ENCODE measurements at places on chromosomes 2 and 18.

DNA sequence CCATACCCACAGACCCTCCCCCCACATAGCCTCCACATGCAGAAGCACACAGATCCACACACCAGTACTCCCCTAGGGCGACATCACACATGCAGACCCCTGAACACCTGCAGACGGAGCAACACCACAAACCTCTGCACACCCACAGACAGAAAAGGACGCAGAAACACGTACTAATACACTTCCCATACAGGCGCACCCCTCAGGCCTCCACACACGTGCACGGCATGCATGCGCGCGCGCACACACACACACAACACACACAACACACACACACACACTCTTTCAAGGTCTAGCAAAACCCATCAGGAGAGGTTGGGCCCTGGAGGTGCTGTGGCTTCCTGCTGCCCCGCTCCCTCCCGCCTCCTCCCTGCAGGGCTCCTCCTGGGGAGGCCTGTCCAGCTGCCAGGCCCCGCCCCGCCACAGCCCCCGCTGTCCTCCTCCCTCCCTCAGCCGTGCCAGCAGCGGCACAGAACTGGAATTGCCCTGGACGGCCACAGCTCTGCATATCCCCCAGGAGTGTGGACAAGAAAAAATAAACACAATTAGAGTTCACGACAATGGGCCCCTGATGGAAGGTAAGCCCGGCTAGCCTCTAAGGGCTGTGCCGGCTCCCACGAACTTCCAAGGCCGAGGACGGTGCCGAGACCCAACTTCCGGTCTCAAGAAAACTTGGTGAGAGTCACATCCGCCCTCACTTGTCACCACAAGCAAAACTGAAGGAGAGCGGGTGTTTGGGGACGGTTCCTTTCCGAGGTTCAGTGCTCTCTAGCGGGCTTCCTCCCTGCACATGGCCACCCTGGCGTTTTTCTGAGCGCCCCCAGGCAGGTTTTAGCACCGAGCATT is 6.8 kb downstream of the ZFP36L2 start:
- peak; percentile 76 for DNase-seq

- DNase-seq: no peak
Observed at GRCh38 chr2:42013409-42013808, 34.4 kb upstream of the PKDCC start.

DNA sequence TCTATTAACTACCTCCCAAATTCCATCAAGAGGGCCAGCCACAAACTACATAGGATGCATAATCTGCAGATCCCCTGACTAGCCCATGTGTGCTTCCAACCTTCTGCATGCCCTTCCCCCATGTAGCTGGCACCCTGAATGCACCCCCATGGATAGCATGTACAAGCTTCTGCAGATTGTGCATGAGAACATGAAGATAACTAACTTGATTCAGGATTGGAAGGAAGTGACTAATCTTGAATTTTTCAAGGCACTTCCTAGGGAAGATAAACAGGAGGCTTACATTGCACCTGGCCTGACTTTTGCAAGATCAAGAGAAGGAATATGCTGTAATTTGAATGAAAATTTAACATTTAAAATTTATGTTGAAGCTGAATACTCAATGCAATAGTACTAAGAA is 66.7 kb downstream of the CDC42EP3 start:
- DNase-seq: no peak

DNA sequence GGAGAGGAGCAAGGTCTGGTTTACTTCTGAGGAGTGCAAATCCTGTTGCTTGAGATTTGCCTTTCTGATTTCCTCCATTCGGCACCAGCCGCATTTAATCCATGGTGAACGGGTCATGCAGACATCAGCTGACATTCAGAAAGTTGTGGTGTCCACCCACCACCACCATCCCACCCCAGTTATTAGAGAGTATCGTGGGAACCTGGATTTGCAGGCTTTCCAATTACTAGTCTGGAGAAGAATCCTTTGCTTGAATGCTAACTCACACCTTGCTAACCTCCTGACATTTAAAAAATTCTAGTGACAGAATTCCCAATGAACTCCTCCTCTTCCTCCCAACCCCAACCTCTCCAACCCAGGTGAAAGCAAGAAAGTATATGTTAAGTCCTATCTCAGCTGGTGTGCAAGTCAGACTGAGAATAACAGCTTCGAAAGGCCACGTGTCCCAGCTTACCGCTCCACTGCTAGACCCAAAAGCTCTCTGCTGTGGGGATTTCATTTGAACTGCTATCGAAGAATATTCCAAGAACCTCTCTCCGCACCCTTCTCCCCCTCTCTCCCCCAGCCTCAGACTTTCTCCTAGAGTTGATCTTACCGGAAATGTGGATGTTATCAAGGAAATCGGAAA is 17.7 kb downstream of the BCL11A start:
- DNase-seq: no peak

GRCh38 chr2:215797676-215798075 is 215.7 kb downstream of the MREG start:
- no peak for DNase-seq

GRCh38 chr2:241191081-241191480 is 2.6 kb downstream of the ANO7 start:
- no peak for DNase-seq

GRCh38 chr2:23794234-23794633 is 132.7 kb downstream of the ATAD2B start:
- DNase-seq: no peak

- DNase-seq: no peak
Observed at GRCh38 chr2:121382744-121383143, 97.7 kb upstream of the TFCP2L1 start.

GRCh38 chr2:3689998-3690748 is 13.2 kb upstream of the DCDC2C start:
- no peak for DNase-seq

DNA sequence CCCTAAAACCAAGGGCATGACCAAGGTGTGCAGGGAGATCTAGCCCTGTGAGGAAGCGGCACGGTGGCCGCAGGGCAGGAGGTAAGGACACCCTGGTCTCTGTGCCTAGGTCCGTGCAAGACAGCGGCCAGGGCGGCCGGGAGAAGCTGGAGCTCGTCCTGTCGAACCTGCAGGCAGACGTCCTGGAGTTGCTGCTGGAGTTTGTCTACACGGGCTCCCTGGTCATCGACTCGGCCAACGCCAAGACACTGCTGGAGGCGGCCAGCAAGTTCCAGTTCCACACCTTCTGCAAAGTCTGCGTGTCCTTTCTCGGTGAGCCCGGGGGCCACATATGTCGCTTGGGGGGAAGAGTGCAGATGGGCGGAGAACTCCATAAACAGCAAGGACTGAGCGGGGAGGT is 235.4 kb downstream of the ATAD2B start:
- no peak for DNase-seq

- no peak for DNase-seq
Observed at GRCh38 chr2:166917415-166917814, 29.1 kb downstream of the XIRP2 start.

DNA sequence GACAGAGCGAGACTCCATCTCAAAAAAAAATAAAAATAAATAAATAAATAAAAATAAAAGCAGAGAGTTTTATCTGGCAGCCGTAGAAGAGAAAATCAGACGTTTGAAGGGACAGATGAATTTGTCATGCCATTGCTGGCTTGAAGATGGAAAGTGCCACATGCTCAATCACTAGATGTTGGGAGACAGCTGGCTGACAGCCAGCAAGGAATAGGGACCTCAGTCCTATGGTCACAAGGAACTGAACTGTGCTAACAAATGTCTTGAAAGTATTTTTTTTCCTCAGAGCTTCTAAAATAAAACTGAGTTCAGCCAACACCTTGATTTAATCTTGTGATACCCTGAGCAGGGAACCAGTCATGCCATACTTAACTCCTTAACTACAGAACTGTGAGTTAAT is 65.4 kb downstream of the DTNA start:
- no peak for DNase-seq

GRCh38 chr2:36427790-36428243 is 72.2 kb downstream of the CRIM1 start:
- no peak for DNase-seq

GRCh38 chr18:40485318-40485717 is 1469.7 kb upstream of the PIK3C3 start:
- DNase-seq: no peak

DNA sequence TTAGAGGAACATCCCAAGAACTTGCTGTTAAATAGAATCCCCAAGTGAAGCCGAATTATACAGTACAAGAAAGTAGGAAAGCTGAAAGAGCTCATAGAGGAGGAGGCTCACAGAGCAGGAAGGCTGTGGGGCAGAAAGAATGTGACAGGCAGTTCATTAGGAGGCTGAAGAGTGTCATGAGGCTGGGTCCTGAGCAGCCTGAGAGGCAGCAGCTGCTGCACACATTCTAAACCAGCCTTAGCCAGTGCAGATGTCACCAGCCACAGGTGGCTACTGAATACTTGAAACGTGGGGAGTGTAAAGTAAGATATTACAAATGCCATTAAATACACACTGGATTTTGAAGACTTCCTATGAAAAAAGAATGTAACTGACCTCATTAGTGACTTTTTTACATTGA is 490.2 kb upstream of the KLHL29 start:
- no peak for DNase-seq

DNA sequence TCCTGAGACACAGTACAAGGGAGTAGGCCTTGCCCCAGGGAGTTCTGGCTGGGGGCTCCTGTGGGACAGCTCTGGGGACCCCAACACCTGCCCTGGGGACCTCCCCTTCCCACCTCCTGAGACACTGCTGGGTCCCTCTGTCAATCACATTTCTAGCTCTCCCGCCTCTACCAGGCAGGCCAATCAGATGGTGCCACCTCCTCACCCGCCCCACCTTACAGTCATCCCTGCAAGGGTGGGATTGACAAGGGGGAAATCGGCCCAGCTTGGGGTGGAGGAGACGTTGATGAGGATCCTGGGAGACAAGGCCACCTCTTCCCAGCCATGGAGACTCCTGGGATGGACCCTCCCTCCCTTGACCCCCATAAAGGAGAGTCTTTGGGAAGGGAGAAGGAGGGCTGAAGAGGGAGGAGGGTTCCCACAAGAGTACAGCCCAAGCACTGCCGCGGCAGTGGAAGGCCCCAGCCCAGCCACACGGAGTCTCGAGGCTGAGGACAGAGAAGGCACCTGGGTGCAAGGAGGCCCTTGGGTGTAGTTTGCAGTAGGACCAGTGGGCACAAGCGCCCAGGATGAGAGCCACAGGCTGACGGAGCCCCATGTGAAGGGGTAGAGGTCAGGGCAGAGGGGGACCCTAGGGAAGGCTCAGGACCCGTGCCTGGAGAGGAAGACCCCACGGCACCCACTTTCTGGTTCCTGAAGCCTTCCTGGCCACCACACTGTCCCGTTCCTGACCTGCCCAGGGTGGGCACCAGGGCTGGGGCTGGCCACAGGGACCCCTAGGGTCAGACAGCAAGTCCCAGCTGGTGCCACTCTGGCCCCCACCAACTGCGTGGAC is 109.9 kb upstream of the OTOS start:
- no peak for DNase-seq
